Germinal center (tissue), 1 donor: ENCODE measurements at places on chromosomes 1 and 21.

DNA sequence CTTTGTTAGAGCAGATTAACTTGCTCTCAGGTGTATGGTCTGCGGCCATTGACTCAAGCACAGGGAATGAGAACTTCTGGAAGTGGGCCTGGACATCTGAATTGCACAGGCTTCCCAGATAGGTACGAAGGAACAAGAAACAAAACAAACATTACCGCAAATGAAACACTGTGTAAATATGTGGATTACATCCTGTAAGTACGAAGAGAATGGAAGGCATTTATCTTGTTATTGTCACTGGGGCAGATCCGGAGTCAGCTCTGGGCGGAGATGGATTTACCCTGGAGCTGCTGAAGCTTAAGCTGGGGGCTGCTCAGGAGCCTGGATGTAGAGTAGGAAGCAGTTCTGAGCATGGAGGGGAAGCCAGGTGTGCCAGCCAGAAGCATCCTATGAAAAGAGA lies 6.8 kb downstream of the HES2 start:
- DNase-seq, result no peak

DNA sequence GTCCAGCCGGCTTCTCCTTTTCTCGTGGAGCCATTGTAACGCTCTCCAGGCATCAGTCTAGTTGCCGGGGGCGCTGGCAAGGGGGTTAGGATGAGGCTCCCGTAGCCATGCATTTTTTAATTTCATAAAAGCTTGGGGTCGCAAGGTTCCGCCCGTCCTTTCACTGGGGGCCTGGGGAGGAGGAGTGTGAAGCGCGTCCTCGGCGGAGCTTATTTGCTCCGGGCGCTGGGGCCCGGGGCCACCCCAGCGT lies 1.6 kb downstream of the ADGRL2 start:
- no peak for DNase-seq

- peak; percentile 55 for DNase-seq
Measured at GRCh38 chr21:25638660-25639550, at the start of gene JAM2. TSS of gene JAM2 (plus strand) at chr21:25639258. CDS start at chr21:25639822, 564 bp downstream.

DNA sequence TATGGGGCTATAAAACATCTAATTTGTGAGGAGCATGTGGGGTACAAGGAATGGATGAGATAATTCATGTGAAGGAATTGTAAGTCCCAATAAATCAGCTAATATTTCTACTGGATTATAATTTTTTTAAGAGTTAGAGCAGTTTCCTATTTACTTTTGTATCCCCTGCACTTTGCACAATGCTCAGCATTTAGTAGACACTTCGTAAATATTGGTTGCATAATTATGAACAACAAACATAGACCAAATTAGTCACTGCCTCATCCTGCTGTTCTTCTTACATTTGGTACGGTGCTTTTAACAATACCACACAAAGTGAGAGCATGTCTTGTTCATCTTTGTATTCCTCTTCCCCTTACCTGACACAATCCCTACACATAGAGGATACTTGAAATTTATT lies 27.1 kb upstream of the RRP15 start:
- DNase-seq, result no peak

- DNase-seq, result no peak
Measured at GRCh38 chr1:237684236-237684635, 206.5 kb downstream of the ZP4 start.
